ENCODE measurements at places on chromosomes 1 and 21.

DNA sequence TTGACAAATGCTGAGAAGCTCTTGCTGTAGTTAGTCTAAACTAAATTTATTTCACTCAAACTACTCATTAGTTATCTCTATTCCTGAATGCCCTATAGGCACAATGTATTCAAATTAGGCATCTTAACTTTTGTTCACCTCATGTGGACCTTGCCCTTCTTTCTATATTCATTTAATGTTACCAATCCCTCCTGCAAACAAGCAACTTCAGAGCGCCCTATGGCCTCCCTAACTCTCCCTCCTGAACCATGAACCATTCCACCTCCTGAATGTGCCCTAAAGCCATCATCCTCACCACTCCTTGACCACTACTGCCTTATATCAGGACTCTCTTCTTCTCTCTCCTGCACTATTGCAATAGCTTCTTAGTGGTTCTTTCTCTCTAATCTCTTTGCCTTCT, 34.8 kb upstream of the SAMD13 start:
- no peak for DNase-seq

DNA sequence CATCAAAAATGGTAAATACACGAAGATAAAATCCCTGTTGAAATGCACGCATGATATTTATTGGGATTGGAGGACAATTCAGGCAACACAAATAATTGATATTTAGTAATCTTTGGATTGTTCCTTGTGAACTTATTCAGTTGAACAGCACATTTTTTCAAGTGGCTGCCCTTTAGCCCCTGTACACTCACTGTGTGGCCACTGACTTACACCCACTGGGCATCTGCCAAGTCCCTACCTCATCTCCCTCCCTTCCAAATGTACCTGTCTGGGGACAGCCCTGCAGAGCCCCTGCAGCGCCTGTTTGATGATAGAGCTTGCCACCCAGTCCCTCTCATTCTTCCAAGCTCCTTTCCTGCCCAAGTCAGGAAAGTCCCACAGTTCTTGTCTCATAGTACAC, 154.3 kb downstream of the GLUL start:
- DNase-seq = no peak

GRCh38 chr1:155006601-155007101, 4.0 kb downstream of the ZBTB7B start:
- no peak for DNase-seq

GRCh38 chr21:31203431-31204054, 140.5 kb downstream of the TIAM1 start:
- DNase-seq = no peak

- no peak for DNase-seq
Observed at GRCh38 chr1:172380441-172381244, 39.8 kb upstream of the C1orf105 start.

Measured in esophagus squamous epithelium (tissue), 5 donors.